HCT116 (cell line): ENCODE measurements at places on chromosomes 7 and 10.

GRCh38 chr10:44703241-44704155 is 207.6 kb upstream of the TMEM72 start:
- DNase-seq, result no peak

DNA sequence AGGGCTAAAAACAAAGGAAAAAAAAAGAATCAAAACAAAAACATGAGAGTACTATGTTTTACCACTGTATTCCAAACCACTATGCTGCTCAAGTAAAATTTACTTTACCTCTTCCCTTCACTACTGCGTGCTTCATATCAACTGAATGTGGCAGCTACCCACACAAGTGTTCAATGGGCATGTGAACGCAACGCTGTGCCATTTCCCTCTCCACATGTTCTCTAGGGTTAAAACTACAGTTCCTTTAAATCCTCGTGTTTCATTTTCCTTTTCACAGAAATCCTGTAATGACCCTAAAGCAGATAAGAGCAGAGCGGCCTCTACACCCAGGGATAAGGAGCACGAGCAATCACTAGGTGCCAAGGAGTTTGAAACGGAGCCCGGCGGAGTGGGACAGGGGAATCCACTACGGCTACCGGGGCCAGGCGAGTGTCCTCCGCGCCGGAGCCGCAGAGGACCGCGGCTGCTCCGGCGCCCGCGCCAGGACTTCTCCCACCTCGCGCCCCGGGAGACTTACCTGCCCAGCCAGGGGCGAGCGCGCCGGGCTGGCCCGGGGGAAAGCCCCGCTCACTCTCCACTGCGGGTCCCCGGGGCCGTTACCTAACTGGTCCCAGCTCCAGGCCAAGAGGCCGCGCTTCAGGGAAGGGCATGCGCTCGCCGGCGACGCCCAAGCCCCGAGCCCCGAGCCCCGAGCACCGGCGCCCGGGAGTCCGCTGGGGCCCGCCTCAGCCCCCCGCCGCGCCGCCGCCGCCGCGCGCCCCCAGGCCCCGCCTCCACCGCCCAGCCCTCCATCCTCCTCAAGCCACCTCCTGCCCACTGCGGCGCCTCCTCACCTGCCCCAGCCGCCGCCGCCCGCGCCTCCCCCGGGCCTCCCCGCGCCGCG is 711 bp downstream of the NAMPT start:
- no peak for DNase-seq

- DNase-seq, result no peak
Measured at GRCh38 chr7:129144834-129145668, 544 bp downstream of the TSPAN33 start.

DNA sequence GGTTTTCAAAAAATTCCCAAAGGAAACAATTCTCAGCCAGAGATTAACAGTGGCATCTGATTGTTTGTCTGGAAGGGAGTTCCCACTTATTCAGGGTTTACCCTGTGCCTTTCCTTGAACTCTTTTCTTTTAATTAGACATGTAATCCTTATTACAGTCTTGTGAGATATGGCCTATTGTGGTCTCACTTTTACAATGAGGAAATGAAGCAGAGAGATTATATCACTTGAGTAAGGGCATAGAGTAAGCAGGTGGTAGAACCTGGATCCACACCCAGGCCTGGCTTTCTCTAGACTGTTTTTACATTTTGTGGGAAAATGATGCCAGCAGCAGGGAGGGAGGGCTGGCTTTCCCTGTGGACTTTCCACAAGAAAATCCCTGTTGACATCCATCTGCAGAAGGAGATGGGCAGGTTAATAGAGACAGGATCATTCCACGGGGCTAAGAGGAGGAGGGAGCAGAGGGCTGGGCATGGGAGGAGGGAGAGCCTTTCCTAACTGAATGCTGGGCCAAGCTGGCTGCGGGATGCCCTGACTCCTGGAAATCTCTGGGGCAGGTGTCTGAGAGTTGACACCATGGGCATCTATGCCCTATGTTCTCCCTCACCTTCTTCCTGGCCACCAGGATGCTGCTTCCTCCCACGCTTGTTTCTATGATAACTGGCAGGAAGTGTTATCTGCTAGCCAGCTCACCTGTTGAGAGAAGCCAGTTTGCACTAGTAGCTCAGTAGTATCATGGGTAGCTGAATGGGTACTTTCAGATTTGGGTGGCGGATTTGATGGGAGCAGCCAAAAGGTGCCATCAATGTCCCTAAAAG is 28.7 kb upstream of the ARHGAP22 start:
- DNase-seq, result no peak

- DNase-seq, result no peak
Measured at GRCh38 chr10:909831-910230, 21.7 kb downstream of the LARP4B start.
